ENCODE measurements at places on chromosomes 4 and X.
A peak's percentile ranks its signal among the peaks of the same experiment; 100 is the strongest.

DNA sequence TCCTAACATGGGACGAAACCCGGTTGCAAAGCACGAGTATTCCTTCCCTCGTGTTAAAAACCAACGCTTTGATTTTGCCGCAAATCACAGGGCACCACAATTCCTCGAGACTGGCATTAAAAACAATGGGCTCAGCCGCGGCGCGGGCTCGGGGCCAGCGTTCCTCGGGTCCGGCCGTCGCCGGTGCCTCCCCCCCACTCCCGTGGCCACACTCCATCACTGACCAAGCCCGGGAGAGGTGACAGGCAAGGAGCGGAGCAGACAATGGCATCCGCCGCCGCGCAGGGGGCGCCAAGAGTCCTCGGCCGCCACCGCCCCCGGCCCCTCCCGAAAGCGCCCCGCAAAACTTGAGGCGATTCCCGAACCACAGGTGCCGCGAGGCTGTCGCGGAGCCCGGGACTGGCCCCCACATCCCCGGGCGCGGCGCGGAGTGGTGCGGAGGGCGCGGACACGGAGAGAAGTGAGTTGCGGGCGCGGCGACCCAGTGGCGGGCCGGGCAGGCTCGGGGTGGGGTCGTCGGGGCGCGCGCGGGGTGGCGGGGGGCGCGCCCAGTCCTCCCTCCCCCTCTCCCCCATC lies 445 bp downstream of the AP1S2 start:
- peak; percentile 48 for DNase-seq

- no peak for DNase-seq
These were observed 35.5 kb downstream of the NCAPG start for GRCh38 chr4:17846266-17846665.

DNA sequence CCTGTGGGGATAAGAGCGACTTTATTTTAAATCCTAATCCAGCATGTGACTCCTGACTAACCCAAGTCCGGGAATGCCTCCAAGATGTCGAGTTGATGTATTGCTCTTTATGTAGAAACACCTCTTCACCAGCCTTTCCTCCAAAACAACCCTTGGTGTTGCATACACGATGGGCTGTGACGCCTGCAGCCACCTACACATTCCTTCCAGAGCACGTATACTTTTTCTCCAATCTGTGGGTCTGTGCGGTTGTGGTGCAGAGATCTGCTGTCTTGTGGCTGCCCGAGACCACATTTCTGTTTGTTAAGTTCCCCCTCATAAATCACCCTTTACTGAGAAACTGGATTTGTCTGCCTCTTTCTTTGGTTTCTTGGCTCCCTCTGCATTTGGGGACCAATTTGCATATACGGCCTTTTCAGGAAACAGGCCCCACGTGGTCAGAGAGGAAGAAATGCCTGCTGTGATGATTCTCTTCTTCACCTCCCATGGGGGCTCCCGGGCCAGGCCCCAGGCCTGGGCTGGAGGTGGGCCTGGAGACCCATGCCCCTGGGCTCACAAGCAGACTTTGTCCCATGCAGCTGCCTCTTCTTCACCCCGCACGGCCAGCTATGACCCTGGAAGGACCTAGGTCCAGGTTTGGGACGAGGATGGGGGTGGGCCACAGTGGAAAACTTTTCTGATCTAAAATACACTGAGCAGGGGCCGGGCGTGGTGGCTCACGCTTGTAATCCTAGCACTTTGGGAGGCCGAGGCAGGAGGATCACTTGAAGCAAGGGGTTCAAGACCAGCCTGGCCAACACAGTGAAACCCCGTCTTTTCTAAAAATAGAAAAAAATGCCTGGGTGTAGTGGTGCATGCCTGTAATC lies 21.4 kb upstream of the AFAP1 start:
- no peak for DNase-seq

DNA sequence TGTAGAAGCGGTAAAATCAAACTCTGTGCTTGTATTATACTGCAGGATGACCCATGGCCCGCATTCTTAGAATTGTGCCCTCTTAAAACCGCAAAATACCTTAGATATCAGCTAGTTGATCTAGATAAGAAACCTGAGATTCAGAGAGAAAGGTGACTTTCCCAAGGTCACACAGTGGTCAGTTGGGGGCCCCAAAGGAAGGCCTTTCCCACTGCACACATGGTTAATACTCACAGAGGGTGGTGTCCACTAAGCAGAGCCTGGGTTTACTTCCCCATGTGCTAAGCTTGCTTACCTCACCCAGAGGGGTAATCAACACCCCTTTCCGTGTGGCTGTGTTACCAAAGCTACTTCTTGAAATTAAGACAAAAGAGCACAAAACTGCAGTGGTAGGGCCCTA lies 66.3 kb downstream of the RBM47 start:
- DNase-seq, result no peak

- DNase-seq, result no peak
These were observed 2229.4 kb upstream of the AGA start for GRCh38 chr4:179671609-179672008.

DNA sequence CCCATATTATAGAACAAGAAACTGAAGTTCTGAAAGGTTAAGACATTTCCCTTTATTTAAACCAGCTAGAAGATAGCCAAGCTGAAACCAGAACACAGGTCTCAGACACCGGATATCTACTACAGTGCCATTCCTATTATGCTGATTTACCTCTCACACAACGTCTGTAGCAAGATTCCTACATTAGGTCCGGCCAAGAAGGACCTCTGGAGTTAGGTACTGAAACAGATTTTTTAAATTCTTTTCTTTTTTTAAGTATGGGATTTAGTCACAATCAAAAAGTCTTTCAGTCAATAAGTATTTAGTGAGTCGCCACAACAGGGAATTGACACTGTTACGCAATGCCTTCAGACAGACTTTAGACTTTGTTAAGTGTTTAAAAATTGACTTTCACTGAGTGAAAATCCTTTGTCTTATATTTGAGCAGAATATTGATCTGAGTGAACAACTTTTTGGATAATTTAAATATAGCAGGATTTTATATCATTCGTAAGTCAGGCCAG lies 26.5 kb upstream of the SPANXN4 start:
- no peak for DNase-seq

DNA sequence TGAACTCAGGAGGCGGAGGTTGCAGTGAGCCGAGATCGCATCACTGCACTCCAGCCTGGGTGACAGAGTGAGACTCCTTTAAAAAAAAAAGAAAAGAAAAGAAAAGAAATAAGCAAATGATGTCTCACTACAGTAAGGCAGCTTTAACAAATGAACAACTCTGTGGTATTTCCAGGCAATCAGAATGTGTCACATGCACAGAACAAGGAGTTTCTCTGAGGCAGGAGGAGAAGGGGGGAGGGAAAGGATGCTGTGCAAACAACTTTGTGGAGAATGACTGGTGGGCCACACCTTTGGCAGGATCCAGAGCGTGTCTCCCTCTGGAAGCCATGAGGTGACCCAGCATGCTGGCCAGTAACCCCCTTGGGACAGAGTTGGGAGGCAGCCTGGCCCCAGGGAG lies 57.6 kb downstream of the RAI2 start:
- DNase-seq, result no peak
